ENCODE measurements at places on chromosomes 11 and 22.
A peak's percentile ranks its signal among the peaks of the same experiment; 100 is the strongest.

- no peak for DNase-seq
These were observed 79.5 kb upstream of the SLC25A18 start for GRCh38 chr22:17483688-17484372.

GRCh38 chr11:71302534-71302909, 50.1 kb upstream of the SHANK2 start:
- DNase-seq = no peak

DNA sequence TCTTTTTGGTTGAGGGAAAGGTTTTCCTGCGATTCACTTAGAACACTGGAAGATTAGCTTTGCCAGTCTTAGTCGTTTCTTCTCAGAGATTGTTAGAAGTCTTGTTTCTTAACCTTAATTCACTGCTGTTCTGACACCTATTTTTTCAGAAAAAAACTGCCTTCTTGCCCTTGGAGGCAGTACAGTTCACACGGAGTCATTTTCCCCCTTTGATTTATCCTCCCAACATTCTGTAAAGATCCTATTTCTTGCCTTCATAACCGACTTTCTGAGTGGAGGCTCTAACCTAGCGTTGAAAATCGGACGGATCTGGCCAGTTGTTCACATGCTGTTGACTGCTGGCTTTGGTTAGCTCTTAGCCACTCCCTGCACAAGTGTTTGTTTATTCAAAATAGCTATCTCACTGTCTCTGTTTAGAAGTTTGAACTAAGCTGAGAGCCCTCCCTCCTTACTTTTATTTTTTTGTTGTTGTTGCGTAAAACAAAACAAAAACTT, 737 bp downstream of the BCL2L13 start:
- DNase-seq = no peak

GRCh38 chr11:3224401-3225057, 5.9 kb upstream of the MRGPRG start:
- no peak for DNase-seq

DNA sequence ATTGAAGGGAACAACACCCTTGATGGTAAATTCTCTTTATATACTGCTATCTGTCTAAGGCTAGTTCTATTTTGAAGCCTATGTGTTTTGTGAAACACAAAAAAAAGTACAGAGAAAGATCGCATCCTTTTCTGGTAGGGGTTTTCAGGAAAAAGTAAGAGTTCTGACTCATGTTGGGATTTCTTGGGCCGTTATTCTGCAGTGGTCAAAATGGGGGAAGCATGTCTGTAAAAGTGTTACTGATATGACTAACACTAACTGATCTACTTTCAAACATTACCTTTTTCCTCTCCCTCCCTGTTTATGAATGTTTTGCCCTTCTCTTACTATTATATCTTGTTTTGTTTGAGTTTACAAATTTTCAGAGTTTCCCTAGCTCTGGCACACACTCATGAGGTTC, 53.9 kb downstream of the CTNND1 start:
- DNase-seq = no peak

DNA sequence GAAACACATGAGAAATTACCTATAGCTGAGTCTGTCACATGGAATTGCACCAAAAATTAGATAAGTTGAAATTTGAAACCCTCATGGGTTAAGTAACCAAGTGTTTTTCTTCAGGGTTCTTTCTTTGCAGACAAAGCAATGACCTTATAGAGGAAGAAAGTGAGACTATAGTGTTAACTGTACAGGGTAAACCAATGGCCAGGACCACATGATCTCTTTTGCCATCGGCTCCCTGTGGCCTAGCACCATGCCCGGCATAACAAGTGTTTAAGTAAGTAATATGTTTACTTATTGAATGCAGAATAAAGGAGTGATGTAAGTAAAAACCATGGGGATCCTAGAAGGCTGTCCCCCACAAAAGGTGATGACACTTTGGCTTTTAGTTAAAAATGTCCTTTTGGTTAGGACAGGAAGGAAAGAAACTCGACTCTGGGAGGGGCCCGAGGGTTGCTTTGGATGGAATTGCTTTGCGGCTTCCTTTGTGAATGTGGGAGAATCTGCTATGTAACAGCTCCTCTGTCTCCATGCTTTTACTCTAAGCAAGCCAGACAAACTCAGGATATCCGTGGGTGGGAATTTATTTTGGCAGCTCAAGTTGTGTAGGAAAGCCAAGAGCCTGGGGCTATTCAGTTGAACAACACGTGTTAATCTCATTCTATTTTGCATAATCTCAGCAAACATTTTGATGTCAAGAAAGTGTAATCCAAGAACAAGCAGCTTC, 454.7 kb downstream of the INSC start:
- DNase-seq = no peak

- no peak for DNase-seq
These were observed 115.3 kb upstream of the TBCEL start for GRCh38 chr11:120908461-120909181.

- no peak for DNase-seq
These were observed 186.9 kb downstream of the DLG2 start for GRCh38 chr11:85440273-85440672.

DNA sequence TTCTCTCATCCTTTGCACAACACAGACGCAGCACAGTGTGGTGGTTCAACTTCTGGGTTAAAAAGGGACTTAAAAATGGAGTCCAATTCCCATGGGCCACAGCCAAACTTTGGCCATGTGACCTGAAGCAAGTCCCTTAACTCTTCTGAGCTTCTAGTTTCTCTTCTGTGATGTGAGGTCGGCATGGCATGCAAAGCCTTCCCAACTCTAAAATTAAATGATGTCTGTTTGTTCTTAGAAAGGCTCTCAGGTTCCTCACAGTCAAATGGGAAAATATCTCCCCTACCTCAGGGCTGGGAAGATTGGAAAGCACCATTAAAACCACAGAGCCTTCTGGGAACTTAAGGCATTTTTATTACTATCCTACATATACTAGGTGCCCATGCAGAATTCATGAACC, 38.8 kb downstream of the LGR4 start:
- no peak for DNase-seq

GRCh38 chr11:58921778-58922390, 17.4 kb upstream of the GLYATL1 start:
- no peak for DNase-seq

GRCh38 chr11:130077671-130078070, 8.0 kb downstream of the APLP2 start:
- DNase-seq = no peak

- DNase-seq = no peak
These were observed 3.6 kb downstream of the BCO2 start for GRCh38 chr11:112178936-112179335.

GRCh38 chr11:1546536-1547466, 25.3 kb downstream of the DUSP8 start:
- DNase-seq = peak; percentile 52

- DNase-seq = no peak
These were observed 13.5 kb downstream of the SGSM1 start for GRCh38 chr22:24819487-24819886.

DNA sequence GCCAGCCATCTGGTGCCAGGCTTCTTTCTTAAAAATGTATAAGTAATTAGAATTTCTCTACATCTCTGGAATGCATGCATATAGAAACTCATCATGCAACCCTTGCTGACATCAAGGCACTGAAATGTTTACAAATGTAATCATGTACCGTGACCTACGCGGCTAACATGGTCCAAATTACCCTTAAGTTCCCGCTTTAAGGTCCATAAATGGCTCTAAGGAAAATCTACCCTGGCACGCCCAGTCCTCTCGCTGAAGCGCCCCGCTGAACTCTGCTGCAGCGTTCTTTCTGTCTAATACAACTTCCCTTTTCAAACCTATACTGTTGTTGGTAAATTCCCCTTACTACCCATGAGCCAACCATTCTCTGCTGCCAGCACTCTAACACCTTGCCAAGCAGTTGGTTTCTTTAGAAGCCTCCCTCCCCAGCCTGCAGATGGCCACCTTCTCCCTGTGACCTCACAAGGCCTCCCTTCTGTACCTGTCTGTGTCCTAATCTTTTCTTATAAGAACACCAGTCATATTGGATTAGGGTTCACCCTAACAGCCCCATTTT, 13.5 kb upstream of the HMOX1 start:
- DNase-seq = no peak

DNA sequence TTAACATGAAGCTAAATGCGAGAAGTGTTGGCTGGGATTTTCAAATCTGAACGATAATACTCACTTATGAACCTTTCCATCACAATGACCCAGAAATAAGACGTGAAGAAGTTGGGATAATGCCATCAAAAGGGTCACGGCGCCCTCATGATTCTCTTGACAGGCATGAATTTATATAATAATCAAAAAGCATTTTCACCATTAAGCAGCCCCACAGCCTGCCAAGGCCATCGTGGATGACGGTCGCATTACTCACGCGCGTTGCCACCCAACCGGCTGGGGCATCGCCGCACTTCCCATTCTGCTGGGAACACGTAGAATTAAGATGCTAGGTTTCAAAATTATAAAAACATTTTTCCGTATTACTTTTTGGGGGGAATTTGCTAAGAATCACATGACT, 18.9 kb upstream of the GAL start:
- no peak for DNase-seq

- DNase-seq = no peak
These were observed 52.2 kb upstream of the HMGXB4 start for GRCh38 chr22:35204807-35205775.

DNA sequence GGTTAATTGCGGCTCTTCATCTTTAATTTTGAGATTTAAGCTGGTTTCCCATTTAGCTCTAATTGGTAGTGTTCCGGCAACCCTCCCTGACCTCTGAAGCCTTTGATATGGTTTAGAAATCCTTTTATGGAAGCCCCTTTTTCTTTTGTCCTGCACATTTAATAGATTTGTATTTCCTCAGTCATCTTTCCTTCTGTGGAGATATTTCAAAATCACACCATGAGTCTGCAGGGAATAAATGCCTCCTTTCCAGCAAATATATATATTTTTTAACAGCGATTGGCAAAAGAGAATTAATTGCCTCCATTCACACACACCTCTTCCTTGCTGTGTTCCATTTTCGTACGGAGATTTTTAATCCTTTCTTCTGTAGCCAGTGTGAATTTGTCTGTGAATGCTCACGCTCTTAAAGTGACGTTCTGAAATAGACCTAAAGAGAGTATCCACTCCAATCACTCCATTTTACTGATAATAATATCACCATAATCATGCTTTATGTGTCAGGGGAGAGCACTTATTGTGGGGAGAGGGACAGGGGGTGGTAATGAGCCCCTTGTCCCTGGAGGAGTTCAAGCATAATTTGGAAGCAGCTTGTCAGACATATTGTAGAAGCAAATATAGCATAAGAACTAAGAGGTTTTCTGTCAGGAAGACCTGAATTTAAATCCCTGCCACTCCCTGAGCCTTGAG, 142.5 kb upstream of the SYT13 start:
- no peak for DNase-seq

DNA sequence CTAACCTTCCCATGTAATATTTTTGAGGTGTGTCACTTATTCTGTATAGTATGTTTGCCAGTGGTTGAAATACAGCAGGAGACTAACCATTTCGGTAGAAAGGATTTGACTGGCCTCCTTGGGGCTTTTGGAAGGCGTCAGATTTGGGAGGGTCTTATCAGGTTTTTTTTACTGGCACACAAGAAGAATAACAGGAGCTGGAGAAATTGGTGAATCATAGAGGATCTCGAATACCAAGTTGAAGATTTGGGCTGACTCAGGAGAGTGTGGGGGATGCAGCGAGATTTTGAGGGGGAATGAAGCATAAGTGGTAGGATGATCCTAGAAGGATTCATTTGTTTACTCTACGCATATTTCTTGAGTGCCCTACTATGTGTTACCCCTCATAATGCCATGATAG, 200.5 kb downstream of the DDX10 start:
- no peak for DNase-seq

- no peak for DNase-seq
These were observed 18.1 kb downstream of the P2RX3 start for GRCh38 chr11:57356268-57356667.

GRCh38 chr22:24976442-24977218, 24.1 kb downstream of the KIAA1671 start:
- no peak for DNase-seq

DNA sequence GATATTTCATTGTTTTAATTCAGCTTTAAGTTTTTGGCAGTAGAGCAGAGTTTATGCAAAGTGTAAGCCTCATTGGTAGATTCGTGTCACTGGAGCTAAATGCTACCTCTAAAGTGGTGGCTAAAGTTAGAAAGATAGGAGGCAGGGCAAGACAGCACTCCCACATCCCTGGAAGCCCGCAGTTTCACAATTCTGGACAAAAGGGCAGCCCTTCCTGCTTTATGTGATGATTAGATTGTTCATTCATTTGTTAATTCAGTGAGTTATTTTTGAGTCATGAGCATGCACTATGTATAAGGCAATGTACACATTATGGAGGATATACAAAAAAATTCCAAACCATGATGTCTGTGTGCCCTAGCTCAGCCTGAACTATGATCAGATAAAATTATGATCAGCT, 52.1 kb upstream of the EIF3M start:
- no peak for DNase-seq

DNA sequence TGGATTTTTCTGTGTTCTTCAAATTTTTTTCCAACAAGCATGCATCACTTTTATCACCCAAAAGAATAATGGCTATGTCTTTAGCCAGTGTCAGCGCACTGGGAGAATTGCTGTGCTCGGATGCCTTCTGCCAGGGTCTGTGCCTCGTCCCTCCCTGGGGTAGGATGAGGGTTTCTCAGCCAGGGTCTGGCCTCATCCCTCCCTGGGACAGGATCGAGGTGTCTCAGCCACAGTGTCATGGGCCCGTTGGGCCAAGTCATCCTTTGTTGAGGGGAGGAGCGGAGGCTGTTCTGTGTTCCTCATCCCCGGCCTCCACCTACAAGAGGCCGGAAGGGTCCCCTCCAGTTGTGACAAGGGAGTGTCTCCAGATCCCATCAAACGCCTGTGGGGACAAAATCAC, 22.7 kb downstream of the LINC01488 start:
- DNase-seq = no peak

DNA sequence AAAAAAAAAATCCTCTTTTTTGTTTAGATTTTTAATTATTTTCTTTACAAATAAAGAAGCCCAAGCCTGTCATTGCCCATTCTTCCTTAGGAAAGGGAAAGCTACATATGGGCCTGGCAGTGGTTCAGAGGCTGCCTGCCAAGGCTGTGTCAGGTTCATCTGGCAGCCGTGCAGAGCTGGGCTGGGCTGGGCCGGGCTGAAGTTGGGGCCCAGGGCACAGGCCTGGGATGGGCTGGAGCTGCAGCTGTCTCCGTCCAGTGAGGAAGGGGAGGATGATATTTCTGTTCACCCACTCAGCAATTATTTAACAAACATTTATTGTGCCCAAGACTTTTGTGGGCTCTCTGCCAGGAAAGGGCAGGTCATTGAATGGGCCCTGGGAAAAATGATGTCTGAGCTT, 4.6 kb downstream of the PRR5L start:
- no peak for DNase-seq

- no peak for DNase-seq
These were observed 148.4 kb downstream of the CACNA1I start for GRCh38 chr22:39718921-39719475.

DNA sequence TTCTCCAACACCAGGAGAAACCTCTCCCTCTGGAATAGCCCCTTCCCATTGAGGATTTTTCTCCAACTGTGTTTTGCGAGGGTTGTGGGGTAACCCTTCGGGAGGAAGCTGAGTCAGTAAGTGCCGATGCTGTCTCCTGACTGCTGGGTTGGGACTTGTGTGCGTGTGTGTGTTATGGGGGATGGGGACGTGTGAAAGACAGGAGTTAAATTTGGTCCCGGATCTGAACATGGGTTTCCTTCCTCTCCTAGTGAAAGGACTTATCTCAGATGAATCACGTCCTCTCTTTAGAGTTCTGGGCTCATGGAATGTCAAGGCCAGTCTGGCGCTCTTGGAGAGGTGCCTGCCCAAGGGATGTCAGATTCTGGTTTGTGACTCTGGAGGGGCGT, 33.3 kb downstream of the KIAA1671 start:
- no peak for DNase-seq

Measured in stimulated activated naive CD8-positive, alpha-beta T cell treated with anti-CD3 and anti-CD28 coated beads, Interleukin-15, amount 100 ng/mL, for 72 hours (primary cell).